Naive B cell (primary cell): ENCODE measurements at places on chromosomes 3 and 15.

DNA sequence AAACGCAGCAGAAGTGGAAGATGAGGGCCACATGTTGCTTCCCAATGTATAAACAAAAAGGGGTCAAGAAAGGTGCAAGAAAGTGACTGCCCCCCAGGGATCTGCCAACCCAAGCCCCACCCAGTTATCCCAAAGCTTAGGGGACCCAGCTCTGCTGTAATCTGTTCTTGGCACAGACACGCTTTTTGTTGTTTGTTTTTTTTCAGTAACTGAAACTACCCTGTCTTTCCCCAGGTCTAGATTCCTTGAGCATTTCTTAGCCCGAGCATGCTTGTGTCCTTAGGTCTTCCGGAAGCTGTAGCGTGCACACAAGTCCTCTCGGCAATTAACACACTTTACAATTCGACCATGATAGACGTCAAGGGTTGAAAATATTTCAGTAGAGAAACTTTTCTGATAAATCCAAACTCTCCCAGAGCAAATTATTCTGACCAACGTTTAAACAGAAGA is 8.5 kb upstream of the PPARG start:
- no peak for DNase-seq

- no peak for DNase-seq
Measured at GRCh38 chr3:122183521-122183892, at the start of gene CASR. Gene CASR, plus strand, starts transcription at chr3:122183668. Its CDS starts 70,522 bp downstream, at chr3:122254190.

DNA sequence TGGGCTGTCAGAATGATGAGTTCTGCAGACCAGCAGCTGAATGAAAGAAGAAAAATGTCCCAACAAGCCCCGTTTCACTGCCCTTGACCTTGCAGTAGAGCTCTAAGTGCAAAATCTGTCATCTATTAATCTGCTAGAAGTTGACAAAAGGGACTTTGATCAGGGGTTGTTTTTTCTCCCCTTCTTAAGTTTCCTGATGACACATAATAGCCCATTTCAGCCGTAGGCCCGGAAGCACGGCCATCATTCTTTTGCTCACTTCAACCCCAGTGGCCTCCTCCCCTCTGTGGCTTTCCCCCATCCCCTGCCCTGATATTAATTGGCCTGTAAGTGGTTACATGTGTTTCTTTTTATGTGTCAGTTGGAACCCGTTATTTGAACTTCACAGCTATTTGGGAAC is 298.9 kb downstream of the RPLP1 start:
- no peak for DNase-seq

DNA sequence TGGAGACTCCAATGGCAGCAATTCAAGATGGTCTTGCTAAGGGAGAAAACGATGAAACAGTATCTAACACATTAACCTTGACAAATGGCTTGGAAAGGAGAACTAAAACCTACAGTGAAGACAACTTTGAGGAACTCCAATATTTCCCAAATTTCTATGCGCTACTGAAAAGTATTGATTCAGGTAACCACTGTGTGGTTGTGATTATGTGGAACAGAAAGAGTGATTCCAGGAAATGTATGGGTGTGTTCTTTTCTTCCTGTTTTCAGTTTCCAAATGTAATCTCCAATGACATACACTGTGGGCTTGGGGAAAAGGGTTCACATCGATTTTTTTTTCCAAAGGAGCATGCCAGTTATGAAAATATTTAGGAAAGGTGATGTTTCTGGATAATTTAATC is 10.9 kb downstream of the SCG3 start:
- no peak for DNase-seq

GRCh38 chr3:4222574-4223175 is 80.5 kb upstream of the SETMAR start:
- no peak for DNase-seq

- no peak for DNase-seq
Measured at GRCh38 chr15:51108933-51109550, 14.3 kb upstream of the TNFAIP8L3 start.

DNA sequence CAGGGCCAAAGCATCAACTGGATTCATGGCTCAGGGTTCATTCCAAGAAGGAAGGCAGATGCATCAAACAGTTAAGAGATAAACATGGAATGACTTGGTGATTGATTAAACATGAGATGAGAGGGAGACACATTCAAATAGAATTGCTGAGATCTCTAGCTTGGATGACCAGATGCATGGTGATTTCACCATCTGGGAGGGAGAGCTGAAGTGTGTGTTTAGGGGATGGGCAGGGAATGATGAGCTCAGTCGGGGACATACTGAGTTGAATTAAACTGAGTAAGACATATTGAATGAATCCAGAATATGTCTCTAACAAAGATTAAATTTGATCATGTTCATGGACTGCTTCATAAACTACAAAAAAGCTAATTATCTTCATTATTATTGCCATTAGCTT is 35.5 kb downstream of the CADPS start:
- no peak for DNase-seq

DNA sequence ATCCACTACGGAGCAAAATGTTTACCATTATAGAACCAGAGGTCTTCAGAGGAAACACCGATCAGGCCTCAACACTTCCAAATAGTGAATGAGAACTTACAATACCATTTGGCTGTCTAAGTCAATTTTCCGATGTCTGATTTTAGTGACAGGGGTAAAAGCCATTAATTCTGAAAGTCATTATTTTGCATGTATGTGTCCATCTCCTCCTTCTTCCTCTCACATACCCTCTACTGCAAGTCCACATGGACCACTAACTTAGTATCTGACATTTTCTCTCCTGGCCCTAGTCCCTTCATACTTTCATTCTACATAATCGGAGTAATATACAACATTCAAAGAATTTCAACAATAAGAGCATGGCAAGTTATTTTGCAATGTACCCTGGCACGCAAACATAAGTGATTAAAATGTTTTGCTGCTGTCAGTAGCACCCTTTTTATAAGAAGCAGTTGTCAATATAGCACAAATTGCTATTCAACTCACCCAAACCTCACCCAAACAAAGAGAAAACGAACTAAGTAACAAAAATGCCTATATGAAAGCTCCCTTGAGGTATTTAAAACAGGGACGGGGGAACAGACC is 1.9 kb downstream of the TOP2B start:
- no peak for DNase-seq

GRCh38 chr3:134060561-134061385 is 31.0 kb upstream of the SLCO2A1 start:
- no peak for DNase-seq

GRCh38 chr3:141275511-141275910 is 43.9 kb downstream of the PXYLP1 start:
- DNase-seq: no peak

- DNase-seq: no peak
Measured at GRCh38 chr3:13768453-13768852, 111.4 kb downstream of the WNT7A start.

DNA sequence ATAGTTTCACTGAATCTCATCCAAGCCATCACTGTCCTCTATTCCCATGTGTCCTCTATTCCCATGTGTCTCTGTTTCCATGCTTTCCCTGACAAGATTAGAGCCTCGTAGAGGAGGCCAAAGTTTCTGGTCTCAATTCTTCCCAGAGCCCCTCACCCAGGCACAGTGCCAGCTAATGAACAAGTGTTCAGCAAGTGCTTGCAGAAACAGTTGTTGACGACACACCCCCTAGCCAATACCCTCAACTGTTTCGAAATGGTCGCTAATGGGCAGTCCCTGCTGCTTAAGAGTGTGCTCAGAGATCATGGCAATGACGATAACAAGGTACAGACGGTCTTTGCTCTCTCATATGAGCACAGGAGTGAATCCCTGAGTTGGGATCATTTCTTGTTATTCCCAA is 73.4 kb downstream of the FAM174B start:
- DNase-seq: no peak

DNA sequence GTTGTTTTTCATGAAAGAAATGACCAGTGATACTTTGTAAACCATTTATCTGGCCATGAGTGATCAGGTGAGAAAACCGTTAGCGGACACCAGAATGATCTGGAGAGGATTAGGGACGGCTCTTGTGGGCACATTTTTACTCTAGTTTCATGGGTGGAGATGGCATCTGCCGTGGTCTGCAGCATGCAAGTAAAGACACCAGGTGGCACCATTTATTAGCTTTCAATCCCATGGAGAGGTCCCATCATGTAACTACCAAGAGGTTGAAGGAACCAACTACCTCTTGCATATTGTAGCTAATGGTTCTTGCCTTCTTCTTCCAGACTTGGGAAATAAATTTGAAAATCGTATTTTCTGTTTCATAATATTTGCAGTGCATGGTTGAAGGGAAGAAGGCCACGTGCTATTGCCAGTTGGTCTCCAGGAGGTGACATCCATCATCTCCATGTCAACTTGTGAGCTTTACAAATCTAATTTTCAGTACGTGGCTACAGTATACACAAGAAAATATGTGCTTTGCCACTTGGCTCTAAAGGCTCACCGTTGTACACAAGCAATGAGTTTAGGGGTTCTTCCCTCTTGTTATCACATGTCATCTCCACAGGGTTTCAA is 1.5 kb upstream of the MAPKBP1 start:
- peak; percentile 68 for DNase-seq

DNA sequence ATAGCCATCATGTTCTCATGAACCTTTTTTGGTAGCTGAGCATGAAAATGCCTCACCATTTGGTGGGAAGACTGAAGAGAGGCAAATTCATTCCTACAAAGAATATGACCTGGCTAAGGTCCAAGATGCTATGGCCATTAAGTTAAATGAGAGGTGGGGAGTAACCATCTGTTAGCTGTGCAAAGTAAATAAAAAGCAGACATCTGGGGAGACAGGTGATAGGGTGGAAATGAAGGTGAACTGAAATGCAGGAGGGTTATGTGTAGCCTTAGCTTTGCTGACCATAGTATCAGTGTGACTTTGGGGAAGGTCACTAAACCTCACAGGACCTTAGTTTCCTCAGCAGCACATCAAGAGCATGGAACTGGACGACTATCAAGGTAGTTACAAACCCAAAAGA is 111.0 kb upstream of the STRIT1 start:
- DNase-seq: no peak

GRCh38 chr3:188830893-188831292 is 340.9 kb upstream of the TPRG1 start:
- no peak for DNase-seq

DNA sequence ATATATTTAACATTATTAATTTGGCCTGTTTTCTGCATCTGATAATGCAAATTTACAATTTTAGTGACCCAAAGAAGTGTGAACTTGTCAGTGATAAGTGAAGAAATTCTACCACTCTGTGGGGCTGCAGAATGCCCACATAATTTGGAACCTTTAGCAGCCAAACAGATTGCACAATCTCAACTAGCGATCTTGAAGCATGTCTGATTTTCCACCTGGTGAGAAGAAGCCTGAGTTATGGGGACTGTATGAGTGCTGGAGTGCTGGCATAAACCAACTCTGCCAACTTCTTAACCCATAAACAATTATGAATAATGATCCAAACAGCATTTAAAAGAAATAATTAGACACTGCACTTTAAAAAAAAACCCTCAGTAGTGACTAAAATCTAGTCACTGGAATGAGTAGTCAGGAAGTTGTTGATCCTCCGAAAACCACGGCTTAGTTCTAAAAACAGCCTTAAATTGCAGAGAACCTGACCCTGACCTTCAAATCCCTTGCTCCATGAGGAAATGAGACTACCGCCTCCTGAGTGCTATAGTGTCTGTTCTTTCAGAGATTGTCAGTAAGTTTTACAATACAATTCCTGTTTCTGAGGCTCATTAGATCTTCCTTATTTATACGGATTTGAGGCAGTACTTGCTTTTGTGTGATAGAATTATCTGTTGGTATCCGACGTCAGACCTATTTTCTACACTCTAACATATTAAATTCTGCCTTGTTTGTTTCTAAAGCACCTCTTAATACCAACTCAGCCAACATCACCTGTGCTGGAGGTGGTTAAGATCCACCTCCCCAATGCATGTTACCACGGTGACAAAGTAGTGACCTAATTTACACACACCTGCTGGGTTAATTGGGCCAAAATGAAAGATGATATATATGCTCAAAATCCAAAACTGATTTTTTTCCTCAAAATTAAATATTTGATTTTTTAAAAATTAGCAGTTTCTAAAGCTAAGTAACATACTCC is 267.7 kb downstream of the ZBTB20 start:
- DNase-seq: no peak

DNA sequence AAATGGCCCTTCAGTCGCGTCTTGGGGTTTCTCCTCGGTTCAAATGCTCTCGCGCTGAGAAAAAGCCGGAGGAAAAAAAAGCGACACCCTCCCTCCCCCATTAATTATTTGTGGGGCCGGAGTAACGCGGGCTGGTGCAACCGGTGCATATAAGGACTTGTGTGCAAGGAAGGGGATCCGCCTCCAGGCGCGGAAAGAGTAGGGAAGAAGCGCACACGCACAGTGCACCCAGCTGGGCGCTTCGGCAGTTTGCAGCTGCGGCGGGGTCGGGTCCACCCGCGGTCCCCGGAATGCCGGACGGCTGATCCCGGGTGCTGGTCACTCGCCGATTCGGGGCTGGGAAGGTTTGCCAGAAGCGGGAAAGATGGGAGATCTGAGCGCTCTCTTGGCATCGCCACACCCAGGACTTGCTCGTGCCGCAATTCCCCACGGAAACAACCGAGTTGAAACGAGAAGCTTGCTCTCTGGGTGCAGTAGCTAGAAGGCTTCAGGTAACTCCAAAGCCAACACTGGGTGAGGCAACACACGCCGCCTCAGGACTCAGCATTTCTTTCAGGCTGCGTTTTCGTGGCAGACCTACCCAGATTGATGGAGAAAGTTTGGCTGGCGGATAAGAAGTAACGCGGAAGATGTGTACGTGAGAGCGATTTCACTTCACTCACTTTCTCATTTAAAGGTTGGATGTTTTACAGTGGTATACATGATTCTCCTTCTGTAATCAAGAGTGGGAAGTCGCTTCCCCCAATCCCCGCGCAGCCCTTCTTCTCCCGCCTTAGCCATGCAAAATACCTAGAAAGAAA is 720 bp upstream of the TNIK start:
- peak; percentile 14 for DNase-seq

GRCh38 chr3:103968131-103968530 is 1398.6 kb upstream of the ALCAM start:
- no peak for DNase-seq

DNA sequence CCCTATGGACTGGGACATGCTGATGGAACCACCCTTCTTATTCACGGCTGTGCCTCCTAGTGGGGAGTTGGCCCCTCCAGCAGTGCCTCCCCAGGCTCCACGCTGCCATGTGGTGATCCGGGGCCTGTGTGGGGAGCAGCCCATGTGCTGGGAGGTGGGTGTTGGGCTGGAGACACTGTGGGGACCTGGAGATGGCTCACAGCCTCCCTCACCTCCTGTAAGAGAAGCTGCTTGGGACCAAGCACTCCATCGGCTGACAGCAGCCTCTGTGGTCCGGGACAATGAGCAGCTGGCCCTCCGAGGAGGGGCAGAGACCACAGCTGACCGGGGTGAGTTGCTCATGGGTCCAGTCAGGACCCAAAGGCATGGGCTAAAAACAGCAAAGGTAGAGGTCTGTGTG is 9.1 kb downstream of the ALG3 start:
- DNase-seq: no peak

- DNase-seq: no peak
Measured at GRCh38 chr3:36480911-36481648, 100.8 kb downstream of the STAC start.
